ENCODE measurements at places on chromosomes 16 and 17.

DNA sequence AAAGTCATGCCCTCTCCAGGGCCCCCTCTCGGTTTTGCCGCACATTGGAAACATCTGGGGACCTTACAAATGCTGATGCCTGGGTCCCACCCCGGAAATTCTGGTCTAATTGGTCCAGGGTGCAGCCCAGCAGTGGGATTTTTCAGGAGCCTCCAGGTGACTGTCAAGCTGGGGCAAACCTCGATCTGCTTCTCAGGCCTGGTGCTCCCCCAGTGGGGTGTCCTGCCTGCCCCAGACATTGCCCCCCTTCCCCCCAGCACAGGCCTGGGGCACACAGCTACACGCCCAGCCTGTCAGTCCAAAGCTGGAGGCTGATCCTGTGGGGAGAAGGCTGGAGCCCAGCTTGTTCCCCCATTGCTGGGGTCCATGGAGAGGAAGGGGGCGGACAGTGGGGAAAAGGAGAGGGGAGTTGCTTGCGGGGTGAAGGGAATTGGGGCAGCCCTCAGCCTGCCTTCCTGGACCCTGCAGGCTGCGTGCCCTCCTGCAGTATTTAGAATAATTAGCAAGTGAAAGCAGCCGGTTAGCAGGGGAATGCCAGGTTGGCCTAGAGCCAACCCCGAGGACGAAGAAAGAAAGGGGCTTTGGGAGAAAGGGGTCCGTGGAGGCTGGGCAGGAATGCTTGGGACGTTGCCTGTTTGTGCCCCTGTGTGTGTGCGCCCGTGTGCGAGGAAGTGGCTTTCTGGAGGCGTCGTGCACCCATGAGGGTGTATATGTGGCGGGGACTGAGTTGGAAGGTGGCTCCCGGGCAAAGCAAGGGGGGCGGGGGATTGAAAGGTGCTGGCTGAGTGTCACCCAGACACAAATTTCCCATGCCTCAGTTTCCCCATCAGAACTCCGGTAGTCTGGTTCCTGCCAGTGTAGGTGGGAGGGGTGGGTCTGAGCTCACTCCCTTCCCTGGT is 5.9 kb downstream of the FOXJ1 start:
- no peak for DNase-seq

DNA sequence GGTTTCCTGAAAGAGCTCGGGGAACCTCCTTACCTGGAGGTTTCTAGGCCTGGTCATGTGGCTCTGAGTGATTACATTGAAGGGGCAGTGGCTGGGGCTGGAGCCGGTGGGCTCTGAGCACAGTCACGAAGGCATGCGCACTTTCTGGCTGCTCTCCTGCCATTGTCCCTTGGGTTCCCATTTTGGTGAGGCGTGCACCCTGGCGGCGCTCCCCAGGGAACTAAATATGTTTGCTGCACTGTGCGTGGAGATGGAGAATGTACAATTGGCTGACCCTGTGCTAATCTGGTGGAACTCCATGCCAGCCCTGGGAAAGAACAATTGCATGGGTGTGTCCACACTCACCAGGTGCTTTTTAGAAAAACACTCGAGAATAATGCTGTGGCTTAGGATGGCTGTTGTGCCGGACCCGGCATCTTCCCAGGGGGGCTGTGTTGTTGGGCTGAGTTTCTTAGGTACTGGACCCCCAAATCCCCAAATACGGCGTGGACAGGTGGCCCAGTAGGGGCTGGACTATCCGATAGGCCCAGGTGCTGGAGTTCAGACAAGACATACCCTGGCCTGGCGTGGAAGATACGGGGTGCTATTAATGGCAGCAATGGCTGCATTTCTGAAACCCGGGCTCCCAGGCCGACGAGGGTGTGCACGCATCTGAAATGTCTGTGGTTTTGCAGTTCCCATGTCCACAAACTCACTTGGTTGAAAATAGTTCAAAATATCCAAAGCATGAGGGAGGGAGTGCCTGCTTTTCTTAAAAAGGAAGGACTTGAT is 230.5 kb downstream of the SEC14L1 start:
- DNase-seq: no peak

DNA sequence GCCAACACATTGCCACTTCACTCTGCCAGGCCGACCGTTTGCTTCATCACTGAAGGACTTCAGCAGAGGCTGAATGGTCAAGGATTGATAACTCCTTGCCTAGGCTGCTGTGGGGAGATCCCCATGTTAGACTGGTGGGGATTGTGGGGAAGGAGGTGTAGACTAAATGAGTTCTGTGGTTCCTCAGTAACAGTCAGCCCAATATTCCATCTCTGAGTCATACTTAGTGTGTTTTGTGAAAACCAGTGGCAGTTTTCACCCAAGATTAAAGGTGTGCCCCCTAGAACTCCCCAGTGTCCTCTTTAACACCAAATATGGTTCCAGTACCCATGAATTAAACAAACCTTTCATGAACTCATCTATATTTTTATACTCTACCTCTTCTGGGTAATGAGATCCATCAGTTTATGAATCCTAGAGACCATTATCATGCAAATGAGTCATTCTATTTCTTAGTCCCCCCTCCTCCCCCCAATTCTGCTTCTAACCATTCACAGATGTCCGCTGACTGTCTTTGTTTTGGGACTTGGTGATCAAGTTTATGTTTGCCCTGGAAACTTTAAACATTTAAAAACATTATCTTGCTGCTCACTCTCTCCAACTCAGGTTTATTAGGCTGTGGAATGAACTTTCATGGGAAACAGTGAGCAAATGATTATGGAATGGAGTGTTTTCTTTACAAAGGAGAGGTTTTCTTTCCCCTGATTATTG is 66.8 kb upstream of the GAS7 start:
- DNase-seq: no peak

DNA sequence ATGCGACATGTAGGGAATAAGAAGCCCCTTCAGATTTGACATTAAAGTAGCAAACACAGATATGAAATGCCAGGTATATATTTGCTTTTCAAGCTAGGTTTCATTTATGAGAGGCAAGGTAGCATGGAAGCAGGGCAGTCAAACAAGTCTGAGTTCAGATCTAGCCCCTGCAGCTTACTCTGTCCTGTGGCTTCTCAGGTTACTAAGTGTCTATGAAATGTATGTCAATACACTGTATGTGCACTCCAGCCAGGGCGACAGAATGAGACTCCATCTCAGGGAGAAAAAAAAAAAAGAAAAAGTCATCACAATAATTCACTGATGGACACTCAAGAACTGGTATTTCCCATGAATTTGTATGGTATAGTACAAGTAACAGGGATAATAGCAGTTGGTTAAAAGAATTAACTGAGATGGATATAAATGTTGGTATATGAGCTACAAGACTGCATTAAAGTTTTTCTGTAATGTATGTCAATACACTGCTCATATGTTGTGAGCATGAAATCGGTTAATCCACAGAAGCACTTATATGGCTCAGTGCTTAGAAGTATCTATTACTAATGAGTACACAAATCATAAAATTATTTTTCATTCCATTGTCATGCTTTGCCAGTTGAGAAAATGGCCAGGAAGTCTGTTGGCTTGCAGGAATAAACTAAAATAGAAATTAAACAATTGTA is 2.9 kb upstream of the WSB1 start:
- DNase-seq: no peak

GRCh38 chr16:67015313-67015731 is 13.6 kb upstream of the CBFB start:
- DNase-seq: no peak

GRCh38 chr17:1239210-1239609 is 31.0 kb upstream of the BHLHA9 start:
- DNase-seq: no peak

DNA sequence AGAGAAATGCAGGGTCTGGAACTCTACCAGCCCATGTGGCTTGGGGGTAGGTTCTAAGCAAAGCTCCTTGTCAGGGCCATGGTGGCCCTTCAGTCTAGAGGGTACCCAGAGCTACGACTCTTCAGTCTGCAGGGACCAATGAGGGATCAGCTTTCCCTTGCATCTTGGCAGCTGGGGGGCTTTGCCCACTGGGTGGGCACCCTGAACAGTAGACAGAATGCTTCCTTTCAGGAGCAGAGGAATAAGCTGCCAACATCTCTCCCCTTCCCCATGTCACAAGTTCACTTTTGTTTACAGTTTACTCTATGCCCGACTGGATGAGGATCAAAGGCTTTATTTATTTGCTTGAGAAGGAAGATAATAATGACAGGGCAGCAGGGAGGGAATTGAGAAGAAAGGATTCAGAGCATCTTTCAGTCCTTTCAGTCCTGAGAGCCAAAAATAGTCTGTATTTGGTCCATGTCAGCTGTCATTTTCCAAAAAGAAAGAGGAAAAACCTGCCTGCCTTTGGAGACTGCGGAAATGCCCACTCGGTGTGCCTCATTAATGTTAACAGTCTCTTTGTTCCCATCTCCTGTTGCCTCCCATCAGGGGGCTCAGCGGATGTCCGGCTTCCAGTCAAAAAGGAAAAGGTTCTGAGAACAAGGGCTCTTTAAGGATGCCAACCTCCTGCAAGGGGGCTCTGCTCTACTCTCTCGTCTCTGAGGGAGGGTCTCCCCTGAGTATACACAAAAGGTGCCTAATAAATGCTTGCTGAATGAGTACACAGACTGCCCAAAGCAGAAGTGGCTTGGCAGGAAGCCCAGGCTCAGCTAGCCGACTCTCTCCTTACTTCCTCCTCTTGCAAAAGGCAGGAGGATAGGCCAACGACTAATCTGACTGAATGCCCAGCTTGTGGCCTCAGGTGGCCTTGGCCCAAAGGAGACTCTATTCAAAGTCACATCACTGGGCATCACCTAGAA is 17.1 kb downstream of the TRAF4 start:
- no peak for DNase-seq

- no peak for DNase-seq
These were observed 138.5 kb downstream of the PITPNC1 start for GRCh38 chr17:67515490-67516083.

Data from omental fat pad (tissue), 4 donors.